PC-9 (cell line): ENCODE measurements at places on chromosomes 6 and 20. TPM values are rescaled to one million over a fixed set of nuclear protein-coding genes. Genes with fewer than 3 reads are reported as not detected.

GRCh38 chr20:38256021-38256420 lies 4.5 kb downstream of the KIAA1755 start:
- H3K4me3 ChIP-seq = no peak overlapping the region
- no peaks in the 10 kb centered on the region for H3K36me3 ChIP-seq
- no peaks in the 10 kb centered on the region for H3K27me3 ChIP-seq
- H3K27ac ChIP-seq = no peak overlapping the region
- DNase-seq = no peak

DNA sequence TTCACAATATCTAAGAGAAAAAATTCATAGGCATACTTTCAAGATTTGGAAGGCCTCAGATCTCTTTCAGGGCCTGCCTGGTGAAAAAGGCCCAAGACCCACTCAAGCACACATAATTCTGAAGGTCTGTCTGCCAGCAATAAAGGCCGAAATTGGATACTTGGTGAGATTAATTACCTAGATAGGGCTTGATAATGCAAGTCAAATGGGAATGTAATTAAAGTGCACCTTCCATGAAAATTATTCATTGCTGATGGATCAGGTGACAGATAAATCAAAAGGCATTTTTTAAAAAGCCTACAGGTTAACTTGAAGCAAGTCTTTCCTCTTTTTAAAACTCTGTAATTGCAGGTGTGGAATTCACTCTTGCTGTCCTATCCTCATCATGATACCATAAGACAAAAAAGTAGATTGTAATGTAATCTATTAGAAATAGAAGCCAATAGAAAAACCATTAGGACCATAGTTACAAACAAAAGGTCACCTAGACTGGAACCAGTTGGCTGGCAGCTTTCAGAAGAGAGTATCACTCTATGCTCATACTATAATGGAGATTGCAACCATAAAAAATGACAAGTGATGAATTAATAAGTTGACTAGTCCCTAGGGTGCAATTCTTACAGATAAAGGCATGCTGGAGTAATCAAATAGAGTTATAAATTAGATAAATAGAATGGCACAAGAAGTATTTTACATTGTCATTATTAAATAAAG lies 77.3 kb downstream of the EPHA7 start:
- no peak overlapping the region for H3K4me3 ChIP-seq
- H3K36me3 ChIP-seq = no peaks in the 10 kb centered on the region
- H3K4me1 ChIP-seq = no peaks in the 10 kb centered on the region
- DNase-seq = no peak

TOX2 gene
- total RNA-seq = 24.0 and 30.1 TPM in 2 replicates

LPA gene
- total RNA-seq = not detected in 2 replicates

GRCh38 chr6:168273441-168274036 lies 46.0 kb downstream of the DACT2 start:
- no peaks in the 10 kb centered on the region for H3K4me1 ChIP-seq
- no peak overlapping the region for H3K4me3 ChIP-seq
- H3K36me3 ChIP-seq = no peaks in the 10 kb centered on the region
- peaks cover 90% of the 10 kb centered on the region for H3K27me3 ChIP-seq
- no peak overlapping the region for H3K27ac ChIP-seq
- DNase-seq = no peak
